Memory B cell (primary cell): ENCODE measurements at places on chromosomes 16 and 17.

- H3K36me3 ChIP-seq, result no peaks in the 10 kb centered on the region
- H3K27me3 ChIP-seq, result no peaks in the 10 kb centered on the region
- no peak overlapping the region for H3K27ac ChIP-seq
- H3K4me1 ChIP-seq, result no peaks in the 10 kb centered on the region
These were observed 6.5 kb downstream of the CPNE7 start for GRCh38 chr16:89581861-89582563.

DNA sequence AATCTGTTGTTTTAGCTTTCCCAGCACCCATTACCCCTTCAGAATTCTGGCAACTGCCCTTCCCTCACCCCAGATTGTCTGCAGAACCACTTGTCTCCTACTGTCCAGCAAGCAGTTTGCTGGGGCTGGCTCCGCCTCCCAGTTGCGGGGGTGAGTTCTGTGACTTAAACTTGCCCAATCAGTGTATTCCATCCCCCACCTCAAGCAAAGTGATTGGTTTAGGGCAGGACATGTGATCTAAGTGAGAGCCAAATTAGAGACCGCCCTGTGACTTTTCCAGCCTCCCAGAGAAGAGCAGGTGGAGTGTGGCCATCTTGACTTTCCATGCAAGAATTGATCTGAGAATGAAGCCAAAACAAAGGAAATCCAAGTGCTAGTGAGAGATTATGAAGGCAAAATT, 22.7 kb upstream of the SRCIN1 start:
- no peaks in the 10 kb centered on the region for H3K36me3 ChIP-seq
- no peak for DNase-seq
- H3K27ac ChIP-seq, result no peak overlapping the region
- H3K27me3 ChIP-seq, result peaks cover 11% of the 10 kb centered on the region

DNA sequence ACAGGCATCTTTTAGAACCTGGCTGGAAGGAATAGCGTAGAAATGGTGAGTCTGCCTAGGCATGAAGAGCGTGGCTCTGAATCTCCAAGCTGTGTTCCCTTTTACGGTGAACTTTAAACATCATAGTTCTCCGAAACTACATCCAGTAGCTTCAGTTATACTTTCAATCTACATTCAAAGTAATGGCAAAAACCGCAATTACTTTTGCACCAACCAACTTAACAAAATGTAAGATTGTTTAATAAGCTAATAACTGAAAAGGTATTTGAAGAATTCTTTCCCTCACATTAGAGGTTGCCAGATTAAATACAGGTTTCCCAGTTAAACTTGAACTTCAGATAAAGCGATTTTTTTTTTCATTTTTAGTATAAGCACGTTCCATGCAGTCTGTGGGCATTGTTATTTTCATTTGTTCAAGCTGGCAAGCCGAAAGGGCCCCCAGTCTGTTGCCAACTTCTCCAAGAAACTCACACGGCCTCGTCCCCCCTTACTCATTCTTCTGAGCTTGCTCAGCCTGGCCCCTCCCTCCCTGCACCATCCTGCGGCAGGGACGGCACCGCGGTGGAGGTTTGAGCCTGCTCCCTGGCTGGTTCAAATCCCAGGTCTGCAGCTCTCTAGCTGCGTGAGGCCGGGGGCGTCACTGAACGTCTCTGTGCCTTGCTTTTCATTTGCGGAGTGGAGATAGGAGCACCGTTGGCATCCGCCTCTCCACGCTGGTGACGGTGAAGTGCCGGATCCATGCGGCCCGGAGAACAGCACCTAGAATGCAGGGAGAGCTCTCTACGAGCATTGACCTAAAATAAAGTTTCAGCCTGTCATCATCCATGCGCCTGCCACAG, 3.5 kb upstream of the MTHFSD start:
- DNase-seq, result no peak
- no peak overlapping the region for H3K27ac ChIP-seq
- H3K27me3 ChIP-seq, result peaks cover 11% of the 10 kb centered on the region

DNA sequence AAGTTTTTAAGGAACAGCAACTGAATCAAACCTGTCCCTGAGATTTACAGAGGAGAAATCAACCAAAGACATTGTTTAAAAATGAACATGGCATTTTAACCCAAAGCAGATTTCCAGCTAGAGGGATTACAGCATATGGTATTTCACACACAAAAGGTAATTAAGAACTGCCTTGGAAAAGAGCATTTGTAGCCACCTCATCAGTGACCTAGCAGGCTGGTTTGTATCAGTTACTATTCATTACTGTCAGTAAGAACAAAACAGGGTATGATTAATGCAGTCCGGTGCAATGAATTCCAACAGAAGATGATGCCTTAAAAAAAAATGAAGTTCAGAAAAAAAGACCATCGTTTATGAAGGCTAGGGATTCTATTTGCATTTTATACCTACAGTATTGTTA, 219.9 kb downstream of the CHD9NB start:
- H3K4me1 ChIP-seq, result no peaks in the 10 kb centered on the region
- no peak overlapping the region for H3K4me3 ChIP-seq
- no peaks in the 10 kb centered on the region for H3K36me3 ChIP-seq
- no peak overlapping the region for H3K27ac ChIP-seq
- no peak for DNase-seq
- no peaks in the 10 kb centered on the region for H3K27me3 ChIP-seq

GRCh38 chr17:75691801-75692626, 24.9 kb downstream of the SAP30BP start:
- no peak overlapping the region for H3K4me3 ChIP-seq
- H3K27me3 ChIP-seq, result no peaks in the 10 kb centered on the region
- peaks cover 28% of the 10 kb centered on the region for H3K4me1 ChIP-seq
- peaks cover 11% of the 10 kb centered on the region for H3K36me3 ChIP-seq

GRCh38 chr17:2090804-2091534, 36.1 kb downstream of the HIC1 start:
- no peak for DNase-seq
- peaks cover 41% of the 10 kb centered on the region for H3K4me1 ChIP-seq
- H3K36me3 ChIP-seq, result peaks cover 6% of the 10 kb centered on the region

DNA sequence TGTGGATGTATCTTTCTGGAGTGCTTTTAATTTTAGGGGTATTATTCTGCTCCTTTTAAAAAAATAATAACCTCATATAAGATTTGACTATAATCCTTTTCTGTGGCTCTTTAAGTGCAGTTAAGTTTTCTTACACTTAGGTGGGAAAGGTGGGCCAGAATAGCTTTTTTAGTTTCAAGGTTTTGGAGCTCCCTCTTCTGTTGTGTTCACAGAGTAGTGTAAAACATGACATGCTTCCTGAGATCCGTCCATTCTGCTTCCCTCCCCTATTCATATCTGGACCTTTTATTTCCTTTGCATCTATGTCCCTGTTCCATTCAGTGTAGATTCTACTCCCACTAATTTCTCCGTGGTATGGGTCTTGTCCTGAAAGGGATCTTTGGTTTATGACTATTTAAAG, 12.8 kb downstream of the LRRC36 start:
- DNase-seq, result no peak
- no peak overlapping the region for H3K4me3 ChIP-seq
- no peaks in the 10 kb centered on the region for H3K4me1 ChIP-seq
- H3K27ac ChIP-seq, result no peak overlapping the region
- H3K36me3 ChIP-seq, result peaks cover 3% of the 10 kb centered on the region
